ENCODE measurements at places on chromosomes 12 and 14.
A peak's percentile ranks its signal among the peaks of the same experiment; 100 is the strongest.

DNA sequence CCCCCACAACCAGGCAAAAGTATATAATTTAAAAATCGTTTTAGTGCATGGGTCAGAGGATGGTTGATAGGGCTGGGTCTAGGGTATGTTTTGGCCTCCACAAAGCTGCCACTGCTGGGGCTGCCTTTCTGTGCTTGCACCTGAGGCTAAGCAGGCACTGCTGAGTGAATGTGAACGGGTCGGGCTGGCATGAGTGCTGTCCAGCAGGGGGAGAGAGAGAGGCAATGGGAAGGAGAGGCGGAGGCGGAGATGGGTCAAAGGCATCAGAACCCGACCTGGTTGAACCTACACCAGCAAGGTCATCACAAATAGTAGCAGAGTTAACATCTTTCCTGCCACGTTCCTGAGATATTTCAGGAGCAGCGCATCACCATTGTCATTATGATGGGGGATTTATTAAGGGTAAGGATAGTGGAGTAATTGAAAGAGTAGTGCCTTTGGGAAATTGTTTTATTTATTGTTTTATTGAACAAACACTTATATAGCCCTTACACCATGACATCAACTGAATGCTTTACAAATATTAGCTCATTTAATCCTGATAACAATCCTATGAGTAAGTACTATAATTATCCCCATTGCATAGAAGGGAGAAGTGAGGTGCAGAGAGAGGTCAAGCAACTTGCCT is 5.8 kb upstream of the NRXN3 start:
- DNase-seq, result no peak

- DNase-seq, result no peak
These were observed 83.4 kb downstream of the KIF26A start for GRCh38 chr14:104221636-104222369.

DNA sequence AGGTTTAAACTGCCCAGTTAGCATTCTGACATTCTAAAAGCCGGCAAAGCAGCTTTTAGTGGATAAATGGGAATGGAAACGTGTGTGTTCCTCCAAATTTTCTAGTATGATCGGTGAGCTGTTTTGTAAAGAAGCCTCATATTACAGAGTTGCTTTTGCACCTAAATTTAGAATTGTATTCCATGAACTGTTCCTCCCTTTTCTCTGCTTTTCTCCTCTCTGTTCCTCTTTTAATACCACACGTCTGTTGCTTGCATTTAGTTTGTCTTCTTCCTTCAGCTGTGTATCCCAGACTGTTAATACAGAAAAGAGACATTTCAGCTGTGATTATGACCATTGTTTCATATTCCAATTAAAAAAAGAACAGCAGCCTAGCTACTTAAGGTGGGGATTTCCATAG is 10.7 kb downstream of the DYRK2 start:
- DNase-seq, result no peak

- DNase-seq, result no peak
These were observed 23.3 kb upstream of the KLHL42 start for GRCh38 chr12:27756670-27757195.

GRCh38 chr14:82313889-82314288 is 780.2 kb upstream of the SEL1L start:
- DNase-seq, result no peak

- peak; percentile 89 for DNase-seq
These were observed at the start of gene MARCHF9 for GRCh38 chr12:57754411-57755193. Gene MARCHF9 (plus strand): TSS chr12:57755103. CDS start chr12:57755529, 426 bp downstream.

DNA sequence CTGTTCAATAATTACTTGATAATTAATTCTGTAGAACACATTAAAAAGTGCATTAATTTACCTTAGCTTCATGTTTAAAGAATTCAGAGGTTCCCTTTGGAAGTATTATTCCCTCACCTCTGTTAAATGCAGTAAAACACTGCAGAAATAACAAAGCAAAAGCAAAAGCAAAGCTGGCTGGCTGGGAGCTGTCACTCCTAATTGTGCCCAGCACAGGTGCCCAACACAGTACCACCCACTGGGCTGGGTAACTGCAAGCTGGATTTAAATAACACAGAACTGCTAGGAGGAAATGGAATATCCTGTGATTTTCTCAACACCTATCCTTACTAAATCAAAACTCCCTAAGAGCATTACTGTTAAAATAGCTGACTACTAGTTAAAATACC is 72.6 kb downstream of the SLC2A13 start:
- no peak for DNase-seq

GRCh38 chr12:13374793-13375192 is 178.3 kb downstream of the EMP1 start:
- DNase-seq, result no peak

GRCh38 chr12:94643606-94644005 is 6.8 kb downstream of the TMCC3 start:
- no peak for DNase-seq

DNA sequence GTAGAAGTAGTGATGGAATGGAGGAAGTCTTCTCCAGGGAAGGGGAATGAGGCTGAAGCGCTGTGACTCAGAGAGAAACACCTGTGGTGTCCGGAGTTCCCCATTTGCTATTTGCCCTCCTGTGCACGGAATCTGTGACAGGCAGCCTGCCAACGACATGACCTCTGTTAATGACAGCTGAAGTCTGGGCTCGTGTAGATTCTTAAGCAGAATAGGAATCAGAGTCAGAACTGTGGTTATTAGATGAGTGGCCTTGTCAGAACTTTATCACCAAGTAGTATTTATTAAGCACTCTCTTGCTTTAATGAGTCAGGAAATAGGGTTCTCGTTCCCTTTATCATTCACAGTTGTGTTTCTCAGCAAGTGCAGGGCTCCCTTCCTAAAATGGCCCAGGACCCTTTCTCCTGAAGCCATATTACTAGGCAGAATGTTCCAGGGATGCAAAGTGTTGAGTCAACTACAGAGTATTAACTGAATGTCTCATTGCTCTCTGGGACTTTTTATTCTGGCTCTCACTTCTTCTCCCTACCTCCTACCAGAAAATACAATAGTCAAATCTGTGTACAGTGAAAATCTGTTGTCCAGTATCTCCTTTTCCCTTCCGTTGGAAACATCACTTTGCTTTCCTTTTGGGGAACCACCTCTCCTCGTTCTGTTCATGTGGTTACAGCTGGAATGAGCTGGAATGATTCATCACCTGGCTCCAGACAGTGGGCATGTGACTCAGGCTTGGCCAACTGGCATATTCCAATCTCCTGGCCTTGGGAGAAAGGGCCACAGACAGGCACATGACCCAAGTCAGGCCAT is 77.8 kb upstream of the MAX start:
- peak; percentile 32 for DNase-seq

DNA sequence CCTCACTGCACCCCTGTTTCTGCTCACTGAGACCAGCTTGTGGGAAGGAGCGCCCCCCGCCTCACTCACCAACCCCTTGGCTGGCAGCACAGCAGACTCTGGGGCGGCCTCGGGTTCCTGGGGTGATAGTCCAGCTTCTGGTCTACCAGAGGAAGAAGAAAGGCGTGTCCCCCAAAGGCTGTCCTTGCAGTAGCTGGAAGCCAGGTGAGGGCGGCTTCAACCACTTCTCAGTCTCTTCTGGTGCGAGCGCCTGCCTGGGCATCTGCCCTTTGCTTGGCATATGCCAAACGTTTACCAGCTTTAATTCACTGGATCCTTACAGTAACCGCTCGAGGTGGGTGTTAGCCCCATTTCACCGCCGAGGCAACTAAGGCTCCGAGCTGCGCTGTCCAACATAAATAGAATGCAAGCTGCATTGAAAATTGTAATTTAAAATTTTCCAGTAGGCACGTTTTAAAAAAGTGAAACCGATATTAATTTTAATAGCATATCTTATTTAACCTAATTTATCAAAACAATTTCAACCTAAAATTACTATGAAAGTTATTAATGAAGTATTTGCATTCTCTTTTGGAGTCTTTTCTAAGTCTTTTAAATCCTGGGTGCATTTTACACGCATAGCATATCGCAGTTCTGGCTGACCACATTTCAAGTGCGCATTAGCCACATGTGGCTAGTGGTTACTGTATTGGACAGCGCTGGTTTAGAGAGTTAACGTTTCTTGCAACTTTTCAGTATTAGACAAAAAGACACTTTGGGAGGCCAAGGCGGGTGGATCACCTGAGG is 872 bp downstream of the FAM177A1 start:
- no peak for DNase-seq

DNA sequence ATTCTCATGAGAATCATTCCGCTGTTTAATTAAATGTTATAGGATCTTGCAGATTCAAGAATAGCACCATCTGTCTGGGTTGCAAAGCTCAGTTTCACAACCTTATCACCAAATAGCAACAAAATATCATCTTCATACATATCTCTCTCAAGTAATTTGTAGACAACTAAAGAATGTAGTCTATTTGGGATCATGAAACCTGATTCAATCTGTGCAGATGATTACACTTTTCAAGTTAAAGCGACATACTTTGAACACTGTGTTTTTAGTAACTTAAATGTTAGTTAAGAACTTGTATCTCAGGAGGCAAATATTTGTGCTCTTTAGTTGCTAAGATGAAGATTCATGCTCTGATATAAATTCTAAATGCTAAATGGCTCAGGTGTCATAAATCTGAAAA is 14.8 kb downstream of the MED13L start:
- DNase-seq, result no peak

DNA sequence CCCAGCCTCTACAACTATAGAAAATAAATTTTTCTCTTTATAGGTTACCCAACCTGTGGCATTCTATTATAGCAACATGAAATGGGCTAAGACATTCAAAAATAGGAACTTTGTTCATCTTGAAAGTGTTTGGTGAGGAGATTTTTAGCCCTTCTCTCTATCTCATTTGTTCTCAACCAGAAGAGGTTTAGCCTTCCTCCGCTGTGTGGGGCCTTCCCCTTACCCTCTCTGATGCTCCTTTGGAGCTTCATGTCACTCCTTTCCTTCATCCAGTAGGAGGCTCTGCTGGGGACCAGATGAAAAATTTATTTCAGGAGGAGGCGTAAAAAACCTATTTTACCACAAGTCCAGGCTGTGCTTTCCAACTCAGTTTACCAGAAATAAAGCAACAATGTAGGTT is 94.1 kb downstream of the RTN1 start:
- DNase-seq, result no peak

DNA sequence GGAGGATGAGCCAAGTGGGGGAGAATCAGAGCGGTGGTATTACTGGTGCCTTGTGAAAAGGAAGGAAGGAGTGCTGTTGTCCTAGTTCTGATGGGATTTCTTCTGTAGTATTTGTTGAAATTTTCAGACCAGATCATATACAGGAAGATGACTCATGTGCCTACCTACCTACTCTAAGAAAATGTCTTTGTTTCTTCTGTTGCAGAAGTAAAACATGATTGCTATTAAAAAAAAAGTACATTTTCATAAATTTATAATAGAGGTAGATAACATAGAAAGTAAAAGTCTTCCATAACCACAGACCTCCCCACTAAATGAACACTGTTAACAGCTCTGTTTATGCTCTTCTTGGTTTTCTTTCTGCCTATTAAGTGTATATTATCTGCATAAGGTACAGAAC is 26.9 kb downstream of the SAMD4A start:
- no peak for DNase-seq

GRCh38 chr12:12726555-12727093 is 9.5 kb downstream of the CDKN1B start:
- no peak for DNase-seq

- DNase-seq, result no peak
These were observed 14.1 kb upstream of the ASIC1 start for GRCh38 chr12:50043308-50043707.

GRCh38 chr12:77946541-77947061 is 115.9 kb downstream of the NAV3 start:
- no peak for DNase-seq

DNA sequence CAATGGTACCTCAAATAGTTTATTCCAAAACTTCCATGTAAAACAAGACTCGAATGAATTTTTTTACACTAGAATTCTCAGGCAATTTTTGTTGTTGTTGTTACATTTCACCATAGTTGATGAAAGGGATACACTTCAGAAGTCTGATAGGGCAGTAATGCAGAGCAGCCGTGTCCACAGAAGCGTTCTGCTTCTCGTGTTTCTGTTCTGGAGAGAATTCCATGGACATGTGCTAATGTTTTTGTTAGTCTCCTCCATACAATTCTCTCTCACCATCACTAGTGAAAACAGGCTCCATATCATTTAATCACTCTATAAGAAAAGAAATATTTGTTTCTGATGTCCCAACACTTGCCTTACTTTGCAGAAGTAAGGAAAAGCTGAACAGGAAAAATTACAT is 606.1 kb downstream of the SLC16A7 start:
- no peak for DNase-seq
